RPMI7951 (cell line): ENCODE measurements at places on chromosomes 2 and 18. TPM values are rescaled to one million over a fixed set of nuclear protein-coding genes. Genes with fewer than 3 reads are reported as not detected.

Gene UGT1A9
- not detected in 2 replicates for total RNA-seq

Gene IFT172
- 16.1 and 20.5 TPM in 2 replicates for total RNA-seq

Gene FEV
- total RNA-seq: not detected in 2 replicates

Gene ZC3H6
- total RNA-seq: 4.3 and 5.6 TPM in 2 replicates

Gene FBXO36
- total RNA-seq: 5.2 and 6.4 TPM in 2 replicates

Gene DPYSL5
- not detected in 2 replicates for total RNA-seq

Gene HOXD13
- total RNA-seq: 1.2 and 2.6 TPM in 2 replicates

Gene C2orf92
- 3.3 and 4.9 TPM in 2 replicates for total RNA-seq

Gene PARD6G
- 0.24 and 0.68 TPM in 2 replicates for total RNA-seq

Gene ZSWIM2
- total RNA-seq: not detected in 2 replicates

Gene GNAL
- total RNA-seq: not detected in 2 replicates

Gene CRYGD
- total RNA-seq: not detected in 2 replicates

Gene PMAIP1
- 43.7 and 50.3 TPM in 2 replicates for total RNA-seq

Gene KIF5C
- 0.12 and 0.29 TPM in 2 replicates for total RNA-seq

Gene UGT1A4
- 0.12 TPM in 1 of 2 replicates, not detected in the other for total RNA-seq

Gene KRTCAP3
- 0.48 TPM in 1 of 2 replicates, not detected in the other for total RNA-seq
